ENCODE measurements at places on chromosomes 3 and 15. TPM values are rescaled to one million over a fixed set of nuclear protein-coding genes. Genes with fewer than 3 reads are reported as not detected.

DNA sequence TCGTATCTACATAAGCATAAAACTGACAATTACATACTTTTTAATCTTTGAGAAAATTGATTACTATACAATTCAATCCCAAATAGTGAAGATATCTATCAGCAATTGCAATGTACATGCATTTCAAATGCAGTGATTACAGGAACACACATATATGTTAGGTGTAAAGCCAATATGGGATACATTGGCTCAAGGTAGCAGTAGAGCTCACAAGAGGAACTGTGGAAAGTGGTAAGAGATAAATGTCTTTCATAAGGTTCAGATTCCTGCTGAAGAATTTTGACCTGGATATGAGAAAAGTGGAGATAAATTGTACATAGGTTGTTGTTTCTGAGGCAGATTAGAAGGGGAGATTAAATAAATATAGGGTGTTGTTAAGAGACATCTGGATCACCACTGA lies 1280.5 kb downstream of the OTOL1 start:
- no peak overlapping the region for H3K27ac ChIP-seq
- no peak overlapping the region for H3K4me3 ChIP-seq
- DNase-seq, result no peak
- no peaks in the 10 kb centered on the region for H3K4me1 ChIP-seq
- no peaks in the 10 kb centered on the region for H3K27me3 ChIP-seq

DNA sequence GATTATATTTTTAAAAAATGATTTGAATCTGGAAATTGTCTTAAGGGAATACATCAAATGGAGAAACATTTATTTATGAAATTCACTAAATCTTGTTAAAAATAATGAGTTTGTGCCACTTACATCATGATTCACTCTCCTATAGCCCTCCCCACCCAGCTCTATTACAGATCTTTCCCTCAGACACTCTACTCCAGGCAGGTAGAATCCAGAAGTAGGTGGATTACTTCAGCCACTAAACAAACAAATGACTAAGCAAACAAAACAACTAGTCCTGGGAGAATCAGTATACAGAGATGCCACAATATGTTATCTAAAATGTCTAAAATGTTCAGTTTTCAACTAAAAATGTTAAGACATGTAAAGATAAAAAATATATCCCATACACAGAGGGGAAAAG lies 608.1 kb upstream of the UBE2E2 start:
- DNase-seq, result no peak
- H3K36me3 ChIP-seq, result peaks cover 3% of the 10 kb centered on the region
- H3K4me1 ChIP-seq, result peaks cover 6% of the 10 kb centered on the region
- H3K27ac ChIP-seq, result no peak overlapping the region
- no peak overlapping the region for H3K4me3 ChIP-seq
- H3K27me3 ChIP-seq, result peaks cover 12% of the 10 kb centered on the region

DNA sequence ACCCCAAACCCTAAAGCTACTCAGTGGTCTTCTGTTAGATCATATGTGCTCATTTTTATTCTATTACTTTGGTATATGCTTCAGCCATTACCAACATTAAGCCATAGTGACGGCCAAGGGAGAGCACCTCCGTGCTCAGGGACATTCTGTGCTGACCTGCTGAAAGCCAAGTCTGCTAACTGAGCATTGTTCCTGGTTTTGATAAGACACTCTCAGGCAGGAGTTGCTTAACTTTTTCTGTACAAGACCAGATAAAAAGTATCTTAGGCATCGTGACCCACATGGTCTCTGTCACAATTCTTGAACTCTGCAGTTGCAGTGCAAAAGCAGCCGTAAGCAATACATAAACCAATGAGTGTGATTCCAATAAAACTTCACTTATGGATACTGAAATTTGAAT lies 100.6 kb downstream of the KLHL25 start:
- H3K4me1 ChIP-seq, result peaks cover 20% of the 10 kb centered on the region
- H3K36me3 ChIP-seq, result peaks cover 4% of the 10 kb centered on the region
- DNase-seq, result no peak
- no peak overlapping the region for H3K4me3 ChIP-seq

GRCh38 chr15:68546318-68546717 lies 32.5 kb upstream of the CORO2B start:
- DNase-seq, result no peak
- H3K27ac ChIP-seq, result no peak overlapping the region
- no peak overlapping the region for H3K4me3 ChIP-seq
- peaks cover 13% of the 10 kb centered on the region for H3K27me3 ChIP-seq
- H3K36me3 ChIP-seq, result no peaks in the 10 kb centered on the region

DNA sequence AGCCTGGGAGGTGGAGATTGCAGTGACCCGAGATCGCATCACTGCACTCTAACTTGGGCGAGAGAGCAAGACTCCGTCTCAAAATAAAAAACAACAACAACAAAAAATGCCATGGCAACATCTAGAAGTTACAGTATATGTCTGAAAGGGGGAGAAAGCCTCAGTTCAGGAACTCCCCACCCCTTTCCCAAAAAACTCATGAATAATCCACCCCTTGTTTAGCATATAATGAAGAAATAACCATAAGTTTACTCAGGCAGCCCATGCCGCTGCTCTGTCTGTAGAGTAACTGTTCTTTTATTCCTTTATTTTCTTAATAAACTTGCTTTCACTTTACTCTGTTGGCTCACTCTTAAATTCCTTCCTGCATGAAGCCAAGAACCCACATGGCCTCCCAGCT lies 145.2 kb downstream of the DOCK3 start:
- H3K4me3 ChIP-seq, result no peak overlapping the region
- H3K27me3 ChIP-seq, result no peaks in the 10 kb centered on the region
- H3K36me3 ChIP-seq, result no peaks in the 10 kb centered on the region
- no peak overlapping the region for H3K27ac ChIP-seq

DNA sequence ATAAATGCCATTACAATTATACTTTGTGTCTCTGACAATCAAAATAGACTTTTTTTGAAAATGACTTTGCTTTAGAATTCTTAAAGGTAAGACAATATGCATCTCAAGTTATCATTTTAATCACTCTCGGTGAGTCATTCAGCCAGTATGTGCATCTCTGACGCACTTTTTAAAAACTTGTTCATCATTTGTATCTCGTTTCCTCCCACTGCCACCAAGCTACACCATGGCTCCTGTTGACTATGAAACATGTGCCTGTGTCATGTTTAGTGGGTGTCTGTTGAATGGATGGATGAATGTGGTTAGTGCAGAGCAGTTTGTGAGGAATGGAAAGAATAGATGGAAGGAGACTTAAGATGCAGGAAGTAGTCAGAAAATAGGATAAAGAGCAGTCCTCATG lies 68.6 kb downstream of the ARPP21 start:
- no peak overlapping the region for H3K4me3 ChIP-seq
- DNase-seq, result no peak
- no peak overlapping the region for H3K27ac ChIP-seq
- H3K36me3 ChIP-seq, result no peaks in the 10 kb centered on the region
- no peaks in the 10 kb centered on the region for H3K4me1 ChIP-seq
- peaks cover 2% of the 10 kb centered on the region for H3K27me3 ChIP-seq

GRCh38 chr3:99286266-99286845 lies 352.0 kb upstream of the COL8A1 start:
- no peak for DNase-seq
- peaks cover 5% of the 10 kb centered on the region for H3K4me1 ChIP-seq
- no peak overlapping the region for H3K4me3 ChIP-seq
- H3K27ac ChIP-seq, result no peak overlapping the region
- H3K36me3 ChIP-seq, result peaks cover 3% of the 10 kb centered on the region
- H3K27me3 ChIP-seq, result no peaks in the 10 kb centered on the region

DNA sequence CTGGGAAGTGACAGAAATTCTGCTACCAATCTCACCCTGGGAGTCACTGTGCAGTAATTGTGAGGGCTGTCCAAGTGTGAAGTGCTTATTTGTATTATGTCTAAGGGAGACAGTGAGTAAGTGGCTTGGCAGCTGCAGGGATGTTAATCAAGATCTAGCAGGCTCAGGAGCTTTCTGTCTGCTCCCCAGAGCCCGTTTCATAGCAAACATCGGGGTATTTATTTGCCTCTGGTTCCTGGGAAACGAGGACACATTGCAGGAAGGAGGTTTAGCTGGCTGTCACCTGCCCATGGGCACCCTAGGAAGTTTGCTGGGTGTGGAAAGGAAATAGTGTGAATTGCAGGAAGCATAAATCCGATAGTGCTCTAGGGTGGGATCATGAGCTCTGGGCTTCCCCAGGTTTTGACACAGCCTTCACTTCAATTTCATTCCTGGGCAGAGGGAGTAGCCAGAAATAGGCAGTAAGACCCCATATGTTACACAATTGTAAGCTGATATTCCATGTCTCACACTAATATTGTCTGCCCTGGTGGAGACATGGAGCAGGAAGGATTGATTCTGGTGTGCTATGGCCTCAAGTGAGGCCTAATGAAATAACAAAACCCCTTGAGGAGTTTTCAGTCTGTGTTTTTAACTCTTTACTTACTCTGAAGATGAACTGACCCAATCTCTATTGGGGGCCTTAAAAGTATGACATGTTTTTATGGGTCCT lies 74.1 kb upstream of the MITF start:
- no peaks in the 10 kb centered on the region for H3K36me3 ChIP-seq
- peaks cover 4% of the 10 kb centered on the region for H3K4me1 ChIP-seq
- no peak overlapping the region for H3K27ac ChIP-seq
- DNase-seq, result no peak

DNA sequence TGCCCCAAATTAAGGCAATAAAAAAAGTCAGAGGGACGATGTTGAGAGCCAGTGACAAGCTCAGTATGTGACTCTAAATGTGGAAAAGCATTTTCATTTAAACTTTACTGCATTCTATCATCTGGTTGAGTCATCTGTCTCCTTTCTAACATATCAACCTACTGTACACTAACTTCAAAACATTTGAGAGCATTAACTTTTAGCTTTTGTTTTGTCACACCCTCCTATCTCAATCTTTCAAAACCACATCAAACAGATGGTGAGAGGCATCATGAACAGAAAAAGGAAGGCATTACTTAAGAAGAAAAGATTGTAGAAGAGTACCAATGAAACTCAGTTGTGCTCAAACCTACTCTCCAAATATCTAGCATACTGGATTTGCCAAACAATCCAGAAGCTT lies 4.8 kb downstream of the LRRC58 start:
- H3K27ac ChIP-seq, result no peak overlapping the region
- peaks cover 28% of the 10 kb centered on the region for H3K36me3 ChIP-seq
- peak overlapping the region; percentile 22 for H3K4me3 ChIP-seq
- no peaks in the 10 kb centered on the region for H3K27me3 ChIP-seq
- no peak for DNase-seq
- H3K4me1 ChIP-seq, result peaks cover 36% of the 10 kb centered on the region

DNA sequence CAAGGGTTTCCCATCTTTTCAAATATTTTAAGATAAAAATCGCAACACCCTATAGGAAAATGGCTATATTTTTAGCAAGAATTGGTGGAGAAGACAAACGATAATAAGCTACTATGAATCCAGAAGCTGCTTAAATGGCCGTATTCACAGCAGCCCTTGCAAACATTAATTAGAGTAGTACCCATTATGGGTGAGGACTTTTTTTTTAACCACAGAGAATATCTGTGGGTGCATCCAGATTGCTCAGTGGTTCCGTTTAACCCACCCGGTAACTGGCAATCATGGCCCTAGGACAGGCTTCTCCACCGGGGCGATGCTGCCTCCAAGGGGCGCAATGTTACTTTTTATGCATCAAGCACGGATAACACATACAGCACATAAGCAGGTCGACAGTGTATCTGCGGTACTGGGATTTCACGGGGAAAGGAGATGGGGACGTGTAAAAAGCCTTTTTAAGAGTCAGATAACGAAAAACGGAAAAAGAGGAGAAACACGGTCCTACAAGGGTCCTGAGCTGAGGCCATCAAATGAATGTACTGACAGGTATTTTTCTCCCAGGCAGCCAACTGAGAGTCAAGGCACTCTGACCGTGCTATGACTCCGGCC lies 968 bp upstream of the TMEM266 start:
- peaks cover 80% of the 10 kb centered on the region for H3K27me3 ChIP-seq
- no peak overlapping the region for H3K27ac ChIP-seq
- H3K36me3 ChIP-seq, result no peaks in the 10 kb centered on the region
- peaks cover 11% of the 10 kb centered on the region for H3K4me1 ChIP-seq
- peak overlapping the region; percentile 87 for H3K4me3 ChIP-seq

DNA sequence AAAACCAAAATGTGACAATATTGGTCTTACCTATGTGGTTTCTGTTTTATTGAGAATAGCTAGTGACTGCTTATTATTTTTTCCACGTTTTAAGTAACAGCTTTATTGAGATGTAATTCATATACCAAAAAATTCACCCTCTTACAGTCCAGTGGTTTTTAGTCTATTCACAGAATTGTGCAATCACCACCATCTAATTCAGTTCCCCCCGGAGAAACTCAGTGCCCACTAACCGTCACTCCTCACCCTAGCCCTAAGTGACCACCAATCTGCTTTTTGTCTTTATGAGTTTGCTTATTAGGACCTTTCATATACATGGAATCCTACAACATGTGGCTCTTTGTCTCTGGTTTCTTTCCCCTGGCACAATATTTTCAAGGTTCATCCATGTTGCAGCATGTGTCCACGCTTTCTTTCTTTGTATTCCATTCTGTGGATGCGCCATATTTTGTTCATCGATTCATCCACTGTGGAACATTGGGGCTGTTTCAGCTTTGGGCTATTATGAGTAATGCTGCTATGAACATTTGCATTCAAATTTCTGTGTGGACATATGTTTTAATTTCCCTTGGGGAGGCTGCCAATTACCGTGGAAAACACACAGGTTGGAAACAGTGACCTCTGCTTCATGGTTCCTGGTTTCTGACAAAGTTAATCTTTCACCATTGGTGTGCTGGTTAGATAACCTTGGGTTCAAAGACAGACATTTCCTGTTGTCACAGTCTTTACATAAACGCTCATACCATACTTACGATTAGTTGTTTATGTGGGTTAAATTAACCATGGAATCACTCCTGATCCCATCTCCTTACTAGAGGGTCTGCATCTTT lies 3.2 kb upstream of the BCL2L10 start:
- H3K36me3 ChIP-seq, result no peaks in the 10 kb centered on the region
- peak overlapping the region; percentile 31 for H3K27ac ChIP-seq
- no peaks in the 10 kb centered on the region for H3K27me3 ChIP-seq
- H3K4me3 ChIP-seq, result no peak overlapping the region
- no peak for DNase-seq
- peaks cover 17% of the 10 kb centered on the region for H3K4me1 ChIP-seq

- peaks cover 40% of the 10 kb centered on the region for H3K27me3 ChIP-seq
- peaks cover 30% of the 10 kb centered on the region for H3K4me1 ChIP-seq
- DNase-seq, result no peak
- no peak overlapping the region for H3K27ac ChIP-seq
- no peak overlapping the region for H3K4me3 ChIP-seq
Observed at GRCh38 chr3:170421111-170421641, 2.5 kb downstream of the CLDN11 start.

The CIB2 gene
- 37.7 TPM for total RNA-seq

The FETUB gene
- total RNA-seq, result not detected

The EFHB gene
- total RNA-seq, result 1.2 TPM

The SLC9C1 gene
- total RNA-seq, result 0.55 TPM

The AMT gene
- total RNA-seq, result 14.0 TPM

All from neural crest cell (in vitro differentiated cells).